ENCODE measurements at places on chromosomes 1 and 21.

DNA sequence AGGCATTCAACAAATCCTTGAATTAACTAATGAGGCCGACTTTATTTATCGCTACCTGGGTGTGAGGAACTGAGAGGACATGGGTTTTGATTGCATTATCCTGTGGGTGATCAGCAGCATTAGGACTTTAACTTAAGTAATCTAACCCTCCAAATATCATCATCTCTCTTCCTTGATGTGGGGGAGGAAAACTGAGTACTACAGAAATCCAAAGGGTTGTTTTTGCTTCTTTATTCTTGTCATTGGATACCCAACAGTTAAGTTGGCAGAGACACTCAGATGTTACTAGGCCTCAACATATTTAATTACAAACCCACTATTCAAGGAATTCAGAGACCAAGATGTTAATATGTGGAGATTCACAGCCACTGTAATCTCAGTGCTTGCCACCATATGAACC lies 97.4 kb upstream of the ST6GALNAC5 start:
- DNase-seq: no peak

DNA sequence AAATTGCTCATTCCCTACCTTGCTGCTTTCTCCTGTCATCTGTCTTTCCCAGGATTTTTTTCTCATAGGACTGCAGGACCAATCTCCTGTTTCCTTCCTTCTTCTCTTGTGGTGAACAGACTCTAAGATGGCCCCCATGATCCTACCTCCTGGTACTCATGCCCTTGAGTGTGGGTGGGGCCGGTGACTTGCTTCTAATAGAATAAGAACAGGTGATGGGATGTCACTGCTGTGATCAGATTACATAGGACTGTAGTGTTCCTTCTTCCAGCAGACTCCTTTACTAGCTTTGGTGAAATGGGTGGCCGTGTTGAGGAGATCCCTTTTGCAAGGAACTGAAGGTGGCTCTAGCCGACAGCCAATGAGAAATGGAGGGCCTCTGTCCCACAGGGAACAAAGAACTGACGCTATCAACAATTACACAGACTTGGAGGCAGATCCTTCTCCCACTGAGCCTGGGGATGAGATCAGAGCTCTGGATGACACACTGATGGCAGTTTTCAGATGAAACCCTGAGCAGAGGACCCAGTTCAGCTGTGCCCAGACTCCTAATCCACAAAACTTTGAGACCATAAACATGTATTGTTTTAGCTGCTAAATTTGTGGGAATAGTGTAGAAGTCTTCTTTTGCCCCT lies 7.5 kb downstream of the GSTM3 start:
- no peak for DNase-seq

GRCh38 chr1:65674522-65674921 lies 118.2 kb upstream of the PDE4B start:
- no peak for DNase-seq

GRCh38 chr1:64061430-64062104 lies 141.9 kb upstream of the UBE2U start:
- DNase-seq: no peak

- no peak for DNase-seq
Observed at GRCh38 chr1:52751589-52752483, 25.6 kb downstream of the ZYG11B start.

DNA sequence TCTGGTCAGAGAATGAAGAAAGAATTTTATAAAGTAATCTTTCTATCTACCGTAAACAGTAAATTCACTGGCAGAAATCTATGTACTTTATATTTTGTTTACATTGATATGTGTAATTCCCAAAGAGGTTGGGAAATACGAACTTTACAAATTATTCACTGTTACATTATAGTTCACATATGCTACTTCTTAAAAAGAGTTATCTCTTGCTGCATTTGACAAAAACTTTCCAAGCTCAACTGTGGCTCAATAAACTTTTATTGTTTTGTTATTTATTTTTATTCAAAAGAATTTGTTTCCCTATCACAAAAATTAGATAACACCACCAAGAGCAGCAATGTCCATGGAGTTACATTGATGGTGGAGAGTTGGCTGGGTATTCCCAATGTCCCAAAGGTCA lies 201.2 kb upstream of the TNR start:
- DNase-seq: no peak

GRCh38 chr1:218664385-218665170 lies 319.4 kb downstream of the TGFB2 start:
- DNase-seq: no peak

DNA sequence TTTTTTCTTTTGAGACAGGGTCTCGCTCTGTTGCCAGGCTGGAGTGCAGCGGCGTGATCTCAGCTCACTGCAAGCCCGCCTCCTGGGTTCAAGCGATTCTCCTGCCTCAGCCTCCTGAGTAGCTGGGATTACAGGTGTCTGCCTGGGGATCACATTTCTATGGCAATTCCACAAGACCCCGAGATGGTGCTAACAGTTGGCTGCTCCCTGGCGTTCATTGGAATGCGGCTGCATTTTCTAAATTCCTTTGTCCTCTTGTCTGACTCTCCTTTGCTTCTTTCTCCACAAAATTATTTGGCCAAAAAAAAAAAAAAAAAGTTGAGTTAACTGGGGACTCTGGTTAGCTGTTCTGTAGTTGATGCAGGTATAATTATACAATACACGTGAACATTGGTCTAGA lies 176.4 kb downstream of the ETS2 start:
- no peak for DNase-seq

- no peak for DNase-seq
Observed at GRCh38 chr1:150749720-150750311, 15.8 kb downstream of the CTSS start.

DNA sequence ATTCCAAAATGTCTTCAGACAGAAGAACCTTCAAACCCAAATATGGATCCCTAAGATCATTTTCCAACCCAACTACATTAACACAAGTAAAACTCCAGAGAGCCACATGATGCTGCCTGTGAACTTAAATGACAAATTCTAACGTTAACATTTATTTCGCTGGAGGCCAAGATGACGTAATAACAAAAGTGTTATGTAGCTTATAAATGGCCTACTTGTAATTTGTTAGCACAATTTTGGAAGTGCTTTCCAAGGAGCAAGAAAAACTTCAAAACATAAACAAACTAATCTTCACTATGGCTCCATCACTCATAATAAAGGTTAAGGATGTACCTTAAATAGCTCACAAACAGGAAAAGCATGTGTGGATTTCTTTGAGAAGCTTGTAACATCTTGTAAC lies 126.7 kb downstream of the HLCS start:
- no peak for DNase-seq

DNA sequence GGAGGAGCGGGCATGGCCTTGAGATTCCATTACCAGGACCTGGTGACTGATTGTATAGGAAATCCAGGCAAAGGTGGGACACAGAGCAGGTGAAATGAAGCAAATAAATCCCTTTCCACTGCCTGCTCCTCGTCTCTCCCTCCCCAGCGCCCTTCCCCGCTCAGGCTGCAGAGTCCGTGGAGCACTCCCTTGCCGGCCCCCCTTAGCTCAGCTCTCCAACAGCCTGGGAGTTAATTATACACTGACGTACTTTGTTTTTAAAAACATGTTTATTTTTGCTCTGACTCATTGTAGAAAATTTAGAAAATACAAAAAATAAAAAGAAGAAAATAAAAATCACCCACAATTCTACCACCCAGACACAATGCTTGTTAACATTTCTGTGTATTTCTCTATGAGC lies 61.7 kb downstream of the LGR6 start:
- DNase-seq: no peak
